Esophagus squamous epithelium (tissue), 5 donors: ENCODE measurements at places on chromosomes 12 and 14. TPM values are rescaled to one million over a fixed set of nuclear protein-coding genes. Genes with fewer than 3 reads are reported as not detected.

DNA sequence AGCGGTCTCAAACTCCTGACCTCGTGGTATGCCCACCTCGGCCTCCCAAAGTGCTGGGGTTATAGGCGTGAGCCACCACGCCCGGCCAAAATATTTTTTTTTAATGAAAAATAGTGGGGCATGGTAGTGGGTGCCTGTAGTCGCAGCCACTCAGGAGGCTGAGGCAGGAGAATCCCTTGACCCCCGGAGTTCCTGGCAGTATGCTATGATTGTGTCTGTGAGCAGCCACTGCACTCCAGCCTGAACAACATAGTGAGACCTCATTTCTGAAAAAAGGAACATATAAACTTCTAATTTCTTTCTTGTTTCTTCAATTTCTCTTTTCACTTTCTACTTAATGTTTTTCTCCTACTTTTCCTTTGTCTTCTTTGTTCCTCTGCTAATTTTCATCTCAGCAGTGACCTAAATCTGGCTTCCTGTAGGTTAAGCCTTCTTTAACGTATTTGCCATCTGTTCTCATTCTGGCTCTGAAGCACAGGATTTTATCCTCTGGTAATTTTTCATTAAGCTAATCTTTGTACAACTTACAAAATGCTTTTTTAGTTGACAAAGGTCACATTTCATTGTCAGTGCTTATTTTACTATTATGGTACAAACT lies 4.5 kb upstream of the RPGRIP1 start:
- H3K27ac ChIP-seq: no peak overlapping the region
- DNase-seq: no peak
- no peak overlapping the region for H3K4me3 ChIP-seq
- peaks cover 2% of the 10 kb centered on the region for H3K4me1 ChIP-seq
- H3K27me3 ChIP-seq: no peaks in the 10 kb centered on the region
- H3K36me3 ChIP-seq: no peaks in the 10 kb centered on the region

DNA sequence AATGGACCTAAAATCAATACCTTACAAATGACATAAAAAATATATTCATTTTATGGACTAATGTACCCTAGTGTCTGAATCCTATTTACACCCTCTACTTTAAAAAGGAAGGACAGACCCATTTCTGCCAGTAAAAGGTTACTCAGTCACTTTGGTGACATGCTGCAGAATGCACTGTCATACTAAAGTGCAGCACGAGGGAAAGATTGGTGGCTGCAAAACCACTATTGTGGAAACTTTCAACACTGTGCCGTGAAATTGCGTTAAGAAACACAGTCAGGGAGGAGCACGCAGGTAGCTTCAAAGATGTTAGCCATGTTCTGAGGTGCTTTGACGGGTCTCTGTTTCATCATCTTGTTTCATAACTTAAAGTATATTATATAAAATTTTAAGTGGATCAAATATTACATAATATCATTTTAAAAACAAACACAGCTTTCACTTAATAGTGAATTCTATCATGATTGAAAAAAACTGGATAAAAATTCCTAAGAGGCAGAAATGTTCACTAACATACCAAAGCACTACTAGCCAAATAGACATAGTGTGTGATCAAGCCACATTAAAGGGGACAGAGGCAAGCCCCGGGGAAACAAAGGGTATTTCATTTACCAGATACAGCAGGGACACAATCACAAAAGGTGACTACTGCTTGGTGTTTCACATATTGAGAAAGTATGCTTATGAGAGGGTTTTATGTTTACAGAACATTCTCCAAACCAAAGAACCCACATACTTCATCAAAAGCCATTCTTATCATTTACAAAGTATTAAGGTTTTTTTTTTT lies 330.8 kb upstream of the SOX5 start:
- H3K27me3 ChIP-seq: no peaks in the 10 kb centered on the region
- H3K27ac ChIP-seq: no peak overlapping the region
- H3K4me1 ChIP-seq: no peaks in the 10 kb centered on the region

DNA sequence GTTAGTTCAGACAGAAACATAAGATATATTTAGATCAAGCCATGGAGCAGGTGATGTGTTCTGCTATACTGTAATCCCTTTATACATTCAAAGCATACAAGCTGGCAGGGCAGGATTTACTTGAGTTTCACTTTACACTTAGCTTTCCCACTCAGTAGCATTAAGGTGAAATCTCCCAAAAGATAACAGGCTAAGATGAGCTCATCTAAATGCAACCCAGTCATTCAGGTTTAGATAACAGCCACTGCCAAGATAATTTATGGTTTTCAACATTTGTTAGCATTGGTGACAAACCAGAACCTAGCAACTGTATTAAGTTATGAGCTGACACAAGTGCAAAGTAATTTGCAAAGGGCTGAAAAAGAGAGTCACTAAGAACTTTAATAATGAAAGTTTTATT lies 925.1 kb upstream of the ATXN7L3B start:
- no peak overlapping the region for H3K4me3 ChIP-seq
- H3K36me3 ChIP-seq: no peaks in the 10 kb centered on the region
- H3K27me3 ChIP-seq: no peaks in the 10 kb centered on the region
- no peak for DNase-seq
- no peak overlapping the region for H3K27ac ChIP-seq

GRCh38 chr12:22494319-22494718 lies 50.0 kb downstream of the C2CD5 start:
- H3K36me3 ChIP-seq: no peaks in the 10 kb centered on the region
- DNase-seq: no peak
- no peaks in the 10 kb centered on the region for H3K4me1 ChIP-seq
- H3K27me3 ChIP-seq: no peaks in the 10 kb centered on the region

GRCh38 chr14:75223664-75224154 lies 47.3 kb upstream of the TMED10 start:
- H3K4me1 ChIP-seq: peaks cover 11% of the 10 kb centered on the region
- H3K27me3 ChIP-seq: no peaks in the 10 kb centered on the region
- no peak overlapping the region for H3K27ac ChIP-seq
- no peak overlapping the region for H3K4me3 ChIP-seq

- peaks cover 44% of the 10 kb centered on the region for H3K4me1 ChIP-seq
- no peak for DNase-seq
- no peak overlapping the region for H3K4me3 ChIP-seq
- no peak overlapping the region for H3K27ac ChIP-seq
- no peaks in the 10 kb centered on the region for H3K36me3 ChIP-seq
Observed at GRCh38 chr12:122651520-122652224, 51.5 kb downstream of the HCAR2 start.

GRCh38 chr14:92026548-92027190 lies 13.2 kb downstream of the TRIP11 start:
- no peaks in the 10 kb centered on the region for H3K27me3 ChIP-seq
- no peak overlapping the region for H3K4me3 ChIP-seq
- peaks cover 92% of the 10 kb centered on the region for H3K36me3 ChIP-seq
- no peak overlapping the region for H3K27ac ChIP-seq

MEG3 gene
- total RNA-seq: 3.0 TPM

KLRK1 gene
- total RNA-seq: not detected

CCDC196 gene
- not detected for total RNA-seq

TMPRSS12 gene
- not detected for total RNA-seq

ARHGAP9 gene
- total RNA-seq: 17.9 TPM

TCL1A gene
- not detected for total RNA-seq
